ENCODE measurements at places on chromosomes 16 and 17.

- no peak for DNase-seq
Measured at GRCh38 chr17:71709271-71709890, 411.4 kb upstream of the SOX9 start.

DNA sequence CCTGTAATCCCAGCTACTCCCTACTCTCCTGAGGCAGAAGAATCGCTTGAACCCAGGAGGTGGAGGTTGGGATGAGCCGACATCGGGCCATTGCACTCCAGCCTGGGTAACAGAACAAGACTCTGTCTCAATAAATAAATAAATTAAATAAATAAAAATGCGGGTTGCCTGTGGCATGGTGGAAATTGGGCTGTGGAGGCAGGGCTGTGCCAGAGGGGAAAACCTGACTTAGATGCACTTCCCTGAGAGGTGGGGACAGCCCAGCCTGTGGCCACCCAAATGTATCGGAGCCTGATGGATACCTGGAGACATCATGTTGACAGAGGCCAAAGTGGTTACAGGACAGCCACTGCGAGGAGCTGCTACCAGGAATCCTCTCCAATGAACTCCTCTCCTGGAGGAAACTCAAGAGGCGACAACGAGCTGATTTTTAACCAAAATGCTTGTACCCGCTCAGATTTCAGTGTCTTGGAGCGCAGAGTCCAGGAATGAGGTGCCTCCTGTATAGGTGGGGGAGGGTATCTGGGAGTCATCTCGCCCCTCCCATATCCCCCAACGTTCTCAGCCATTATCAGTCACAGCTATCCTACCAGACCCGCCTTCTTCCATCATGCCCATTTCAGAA lies 32.3 kb downstream of the DDX19A start:
- no peak for DNase-seq

DNA sequence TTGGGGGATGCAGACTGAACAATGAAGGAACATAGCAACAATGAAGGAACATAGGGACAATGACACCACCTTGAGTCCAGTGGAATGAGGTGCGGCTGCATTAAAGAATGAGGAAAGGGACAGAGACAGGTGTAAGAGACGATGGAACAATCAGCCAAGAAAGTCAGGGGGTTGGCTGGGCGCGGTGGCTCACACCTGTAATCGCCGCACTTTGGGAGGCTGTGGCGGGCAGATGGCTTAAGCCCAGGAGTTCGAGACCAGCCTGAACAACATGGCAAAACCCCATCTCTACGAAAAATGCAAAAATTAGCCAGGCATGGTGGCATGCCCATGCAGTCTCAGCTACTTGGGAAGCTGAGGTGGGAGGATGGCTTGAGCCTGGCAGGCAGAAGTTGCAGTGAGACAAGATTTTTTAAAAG lies 13.6 kb upstream of the CBFB start:
- DNase-seq = no peak

DNA sequence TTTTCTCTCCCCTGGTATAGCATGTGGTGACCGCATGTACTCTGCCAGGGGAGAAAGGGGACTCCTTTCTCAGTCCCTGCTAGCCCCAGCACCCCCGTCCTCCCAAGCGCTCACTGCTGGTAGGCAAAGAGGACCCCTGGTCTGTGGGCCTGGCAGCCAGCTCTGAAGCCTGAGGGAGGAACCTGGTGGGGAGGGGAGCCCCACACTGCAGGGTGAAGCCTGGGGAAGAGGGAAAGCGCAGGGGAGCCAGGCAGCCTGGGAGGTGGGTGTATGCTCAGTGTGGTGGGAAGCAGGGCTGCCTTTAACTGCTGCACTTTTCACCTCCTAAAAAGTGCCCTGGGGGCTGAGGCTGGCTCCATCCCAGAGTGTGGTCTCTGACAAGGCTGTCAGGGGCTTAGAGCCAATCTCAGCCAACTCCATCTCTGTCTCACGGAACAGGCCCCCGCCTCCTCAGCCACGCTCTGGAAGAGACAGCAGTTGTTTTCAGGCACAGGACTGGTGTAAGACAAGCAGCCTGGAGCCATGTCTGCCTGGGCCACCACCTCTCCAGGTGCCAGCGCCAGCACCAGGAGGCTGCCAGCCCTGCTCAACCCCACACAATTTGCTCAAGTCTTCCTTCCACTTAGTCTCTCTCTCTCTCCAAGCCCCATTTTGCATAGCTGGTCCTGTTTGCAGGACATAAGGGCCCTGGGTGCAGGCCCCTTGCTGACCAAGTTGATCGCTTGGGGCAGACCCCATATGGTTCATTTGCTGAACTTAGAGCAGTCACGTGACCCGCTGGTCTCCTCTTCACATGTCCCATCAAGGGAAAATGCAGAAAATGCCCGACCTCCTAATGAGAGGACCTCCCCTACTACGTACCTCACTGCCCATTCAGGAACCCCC lies 14.7 kb upstream of the TBX2 start:
- no peak for DNase-seq

GRCh38 chr16:84603140-84603816 lies 14.6 kb downstream of the COTL1 start:
- peak; percentile 85 for DNase-seq

GRCh38 chr16:70752426-70752825 lies 48.5 kb downstream of the VAC14 start:
- no peak for DNase-seq

GRCh38 chr17:68981288-68981687 lies 26.1 kb upstream of the ABCA8 start:
- DNase-seq = peak; percentile 68

DNA sequence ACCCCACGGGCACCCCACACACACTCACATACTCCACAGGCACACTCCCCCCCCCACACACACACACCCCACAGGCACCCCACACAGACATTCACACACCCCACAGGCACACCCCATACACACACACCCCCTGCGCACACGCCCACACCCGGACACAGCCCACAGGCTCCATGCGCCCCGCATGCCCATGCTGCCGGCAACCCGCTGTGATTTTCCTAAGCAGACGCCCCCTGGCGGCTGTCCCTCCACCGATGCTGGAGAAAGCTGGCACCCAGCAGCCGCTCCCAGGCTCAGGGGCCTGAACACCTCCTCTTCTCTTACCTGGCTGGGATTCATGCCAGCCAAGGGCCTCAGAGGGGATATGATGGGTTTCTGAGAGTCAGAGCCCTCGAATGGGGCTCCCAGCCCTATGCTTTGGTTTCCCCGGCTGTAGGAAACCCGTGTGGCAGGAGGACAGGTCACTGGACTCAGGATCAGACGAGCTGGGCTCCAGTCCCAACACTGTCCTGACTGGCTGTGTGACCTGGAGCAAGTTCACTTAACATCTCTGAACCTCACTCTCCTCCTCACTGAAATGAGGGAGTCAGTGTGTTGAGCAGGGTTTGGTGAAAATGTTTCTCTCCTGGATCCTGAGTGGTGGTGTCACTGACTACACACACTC lies 19.6 kb upstream of the TNFRSF13B start:
- peak; percentile 91 for DNase-seq

DNA sequence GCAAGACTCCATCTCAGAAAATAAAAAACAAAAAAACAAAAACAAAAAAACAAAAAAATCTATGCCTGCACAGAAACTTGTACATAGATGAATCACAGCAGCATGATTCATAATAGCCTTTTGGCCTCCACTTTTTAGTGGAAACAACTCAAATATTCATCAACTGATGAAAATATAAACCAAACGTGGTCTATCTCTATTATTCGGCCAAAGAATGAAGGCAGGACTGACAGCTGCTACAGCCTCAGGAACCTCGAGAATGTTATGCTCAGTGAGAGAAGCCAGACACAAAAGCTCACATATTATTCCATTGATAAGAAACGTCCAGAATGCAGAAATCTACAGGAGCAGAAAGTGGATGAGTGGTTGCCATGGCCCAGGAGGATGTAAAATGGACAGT lies 19.8 kb downstream of the PPL start:
- DNase-seq = no peak

GRCh38 chr16:29198231-29198630 lies 208.3 kb downstream of the NPIPB11 start:
- no peak for DNase-seq

- DNase-seq = no peak
Measured at GRCh38 chr17:855569-855968, 73.4 kb downstream of the MRM3 start.

- no peak for DNase-seq
Measured at GRCh38 chr16:75225092-75225491, 6.3 kb downstream of the CTRB1 start.
